ENCODE measurements at places on chromosomes 7 and 10. TPM values are rescaled to one million over a fixed set of nuclear protein-coding genes. Genes with fewer than 3 reads are reported as not detected.

DNA sequence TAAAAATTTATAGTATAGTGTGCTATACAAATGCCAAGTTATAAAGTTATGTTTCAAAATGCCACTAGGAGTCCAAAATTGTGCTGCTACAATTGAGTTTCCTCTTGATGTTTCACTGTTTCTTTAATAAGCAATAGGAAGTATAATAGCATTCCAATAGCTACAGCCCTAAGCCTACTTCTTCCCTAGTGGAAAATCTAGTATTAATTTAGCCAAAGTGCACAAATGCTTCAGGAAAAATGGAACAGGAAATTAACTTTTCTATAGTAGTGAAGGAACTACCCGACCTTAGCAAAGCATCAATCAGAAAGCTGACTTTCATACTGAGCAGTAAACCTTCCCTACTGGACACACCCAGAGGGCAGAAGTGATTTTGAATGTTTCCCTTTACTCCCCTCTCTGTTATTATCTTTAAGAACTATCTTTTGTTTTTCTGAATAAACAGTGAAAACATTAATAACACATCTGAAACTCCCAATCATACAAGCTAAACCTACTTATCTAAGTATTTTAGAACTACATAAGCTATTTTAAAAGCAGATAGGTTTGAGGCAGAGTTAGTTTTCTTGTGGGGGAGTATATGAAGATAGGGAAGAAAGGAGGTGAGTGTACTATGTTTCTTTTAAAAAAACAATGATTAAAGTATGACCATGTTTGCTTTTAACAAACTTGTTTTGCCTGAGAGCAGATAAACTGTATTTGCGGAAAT is 13.7 kb downstream of the CPED1 start:
- DNase-seq = no peak

DNA sequence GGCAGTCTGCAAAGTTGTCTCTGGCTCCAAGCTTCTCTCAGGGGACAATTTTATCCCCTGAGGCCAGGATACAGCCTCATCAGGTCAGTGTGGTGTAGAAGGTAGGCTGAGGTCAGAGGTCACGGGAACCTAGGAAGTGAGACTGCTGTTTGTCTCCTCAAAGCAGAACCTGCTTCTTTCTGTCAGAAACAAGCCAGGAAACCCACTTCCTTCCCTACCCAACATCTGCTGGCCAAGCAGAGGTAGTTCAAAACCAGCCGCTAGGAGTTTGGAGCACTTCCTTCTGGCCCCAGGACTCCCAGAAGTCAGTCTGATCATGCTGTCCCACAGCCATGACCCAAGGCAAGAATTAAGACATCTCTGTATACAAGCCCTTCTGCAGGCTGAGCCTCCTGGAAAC is 12.2 kb downstream of the CLRN3 start:
- no peak for DNase-seq

GRCh38 chr10:75040576-75040975 is 70.9 kb upstream of the SAMD8 start:
- DNase-seq = no peak

GRCh38 chr10:122142641-122143237 is 128.4 kb upstream of the BTBD16 start:
- DNase-seq = peak; percentile 10

GRCh38 chr7:131961054-131961680 is 404.7 kb upstream of the PODXL start:
- no peak for DNase-seq

DNA sequence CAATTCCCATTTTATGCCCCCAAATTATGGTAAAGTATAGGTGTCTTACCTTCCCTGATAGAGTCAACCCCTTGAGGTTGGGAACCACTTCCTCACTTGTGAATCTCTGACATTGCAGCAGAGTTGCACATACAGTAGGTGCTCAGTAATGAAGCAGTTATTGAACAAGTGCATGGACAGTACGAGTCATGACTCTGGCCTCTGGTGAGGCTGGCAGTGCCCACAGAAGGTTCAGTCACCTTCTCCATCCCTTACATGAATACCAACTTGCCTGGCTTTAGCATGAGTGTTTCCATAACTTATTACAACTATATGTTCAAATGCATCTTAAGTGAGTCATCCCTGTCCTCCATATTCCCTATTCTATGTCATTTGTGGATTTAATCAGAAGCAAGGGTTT is 340.0 kb downstream of the ELMO1 start:
- DNase-seq = no peak

DNA sequence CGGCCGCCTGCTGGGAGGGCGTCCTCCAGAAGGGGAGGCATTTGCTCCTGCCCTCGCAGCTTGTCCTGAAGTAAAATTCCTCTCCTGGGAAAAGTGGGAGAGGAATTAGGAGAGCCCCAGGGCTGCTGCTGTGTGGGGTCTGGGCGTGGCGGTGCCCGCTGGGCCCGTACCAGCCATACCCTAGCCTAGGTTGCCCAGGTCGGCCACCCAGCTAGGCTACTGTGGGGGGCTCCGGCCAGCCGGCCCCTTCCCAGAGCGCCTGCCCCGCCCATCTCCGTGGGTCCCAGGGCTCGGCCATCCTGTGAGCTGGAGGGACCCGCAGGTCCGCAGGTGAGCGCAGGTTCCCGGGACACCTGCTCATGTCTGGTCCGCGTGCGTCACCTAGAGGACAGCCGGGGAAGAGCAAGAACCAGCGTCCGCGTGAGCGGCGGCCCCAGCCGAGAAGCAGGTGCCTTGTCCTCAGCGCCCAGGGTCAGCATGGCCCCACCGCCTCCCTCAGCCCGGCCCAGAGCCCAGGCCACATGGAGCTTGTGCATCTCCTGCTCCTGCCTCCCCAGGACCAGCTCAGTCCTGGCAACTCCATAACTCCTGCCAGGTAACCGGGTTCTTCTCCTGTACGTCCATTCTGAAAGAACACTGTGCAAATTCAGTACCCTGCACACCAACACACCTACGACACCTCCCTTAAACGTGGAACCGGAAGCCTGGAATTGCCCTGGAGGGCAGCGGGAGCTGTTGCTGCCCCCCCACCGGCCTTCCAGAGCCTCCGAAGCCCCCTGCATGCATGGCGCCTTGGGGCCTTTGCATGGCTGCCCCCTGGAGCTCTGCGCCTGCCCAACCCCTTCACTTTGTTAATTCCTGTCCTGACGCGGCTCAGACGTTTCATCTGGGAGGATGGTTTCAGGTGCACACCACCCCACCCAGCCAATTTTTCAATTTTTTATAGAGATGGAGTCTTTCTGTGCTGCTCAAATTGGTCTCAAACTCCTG is 22.8 kb upstream of the FOXL3 start:
- no peak for DNase-seq

GRCh38 chr7:159095979-159096411 is 48.7 kb downstream of the VIPR2 start:
- no peak for DNase-seq

GRCh38 chr10:100569687-100570481 is 34.1 kb downstream of the HIF1AN start:
- no peak for DNase-seq

- DNase-seq = no peak
Measured at GRCh38 chr7:128010391-128011127, 20.7 kb downstream of the LRRC4 start.

- DNase-seq = no peak
Measured at GRCh38 chr7:157854066-157854891, 517.5 kb downstream of the DNAJB6 start.

DNA sequence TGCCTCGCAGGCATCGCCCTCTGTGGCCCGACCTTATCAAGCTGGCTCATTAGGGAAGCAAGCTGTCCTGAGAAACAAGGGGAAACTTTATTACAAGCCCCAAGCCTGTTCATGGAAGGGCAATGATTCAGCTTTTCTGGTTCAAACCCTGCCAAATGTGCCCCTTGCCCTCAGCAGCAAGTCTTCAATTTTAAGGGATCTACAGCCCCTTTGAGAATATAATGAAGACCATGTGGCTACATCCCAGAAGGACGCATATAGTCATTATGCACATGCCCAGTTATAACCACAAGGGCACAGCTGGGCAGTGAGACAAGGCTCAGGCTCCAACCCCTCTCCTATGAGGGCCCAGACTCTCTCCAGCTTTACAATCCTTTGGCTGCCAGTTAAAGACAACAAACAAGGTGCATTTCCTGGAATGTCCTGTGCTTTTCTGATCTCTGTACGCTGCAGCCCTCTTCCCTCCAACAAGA is 56.7 kb downstream of the DDC start:
- DNase-seq = no peak

GRCh38 chr7:138882249-138882648 is 84.3 kb upstream of the ATP6V0A4 start:
- no peak for DNase-seq

DNA sequence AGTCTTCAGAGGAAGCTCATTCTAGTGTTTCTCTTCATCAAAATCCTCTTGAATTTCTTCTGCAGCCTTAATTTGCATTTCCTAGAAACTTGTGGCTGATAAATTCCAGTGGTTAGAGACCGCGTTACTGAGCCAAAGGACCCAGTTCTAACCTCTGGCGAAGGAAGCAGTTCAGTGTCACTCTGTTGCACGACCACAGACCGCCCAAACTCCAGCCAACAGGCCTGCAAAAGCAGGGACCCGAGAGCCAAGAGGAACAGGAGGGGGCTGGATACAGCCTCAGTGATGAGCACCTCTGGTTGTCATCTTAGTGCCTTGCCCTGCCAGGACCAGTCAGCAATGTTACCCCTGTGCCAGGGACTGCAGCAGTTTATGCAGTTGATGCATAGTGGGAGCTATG is 70.0 kb downstream of the AFAP1L2 start:
- DNase-seq = peak; percentile 14

DNA sequence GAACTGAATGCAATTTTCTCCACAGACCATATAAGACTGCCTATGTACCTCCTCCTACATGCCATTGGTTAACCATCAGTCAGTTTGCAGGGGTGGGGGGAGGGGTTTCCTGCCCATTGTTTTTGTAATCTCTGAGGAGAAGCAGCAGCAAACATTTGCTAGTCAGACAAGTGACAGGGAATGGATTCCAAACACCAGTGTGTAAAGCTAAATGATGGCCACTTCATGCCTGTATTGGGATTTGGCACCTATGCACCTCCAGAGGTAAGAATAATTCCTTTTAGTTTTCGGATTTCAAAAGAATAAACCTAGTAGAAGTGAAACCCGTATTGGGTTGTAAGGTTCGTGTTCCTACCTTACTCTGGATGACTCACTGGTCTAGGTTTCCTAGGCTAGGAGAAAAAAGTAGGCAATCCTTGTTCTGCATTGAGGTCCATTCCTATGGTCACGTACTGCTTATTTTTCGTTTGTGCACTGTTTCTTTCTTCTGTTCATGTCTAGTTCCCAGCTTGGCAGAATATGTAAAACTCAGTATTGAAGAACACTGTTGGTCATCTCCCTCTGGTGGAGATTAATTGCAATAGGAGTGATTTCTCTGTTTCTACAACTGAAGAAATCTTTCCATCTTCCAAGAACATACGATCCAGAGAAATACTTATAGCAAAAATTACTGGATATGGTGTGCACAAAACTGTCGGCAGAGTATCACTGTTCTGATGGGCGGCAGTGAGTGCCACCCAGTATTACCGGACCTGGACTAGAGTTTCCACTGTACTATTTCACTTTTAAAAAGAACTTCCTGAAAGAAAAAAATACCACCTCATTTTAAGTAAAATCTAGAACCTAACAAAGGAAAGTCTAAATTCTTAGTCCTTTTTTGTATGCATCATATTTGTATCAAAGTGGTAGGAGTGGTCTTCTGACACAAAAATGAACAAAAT is at the start of gene AKR1C3:
Gene AKR1C3 (plus strand): TSS at position 150 of the 941 bp plus-strand sequence. CDS start 31 bp downstream, at position 181.
- no peak for DNase-seq

- DNase-seq = peak; percentile 14
Measured at GRCh38 chr10:13161857-13162271, 506 bp downstream of the MCM10 start.

DNA sequence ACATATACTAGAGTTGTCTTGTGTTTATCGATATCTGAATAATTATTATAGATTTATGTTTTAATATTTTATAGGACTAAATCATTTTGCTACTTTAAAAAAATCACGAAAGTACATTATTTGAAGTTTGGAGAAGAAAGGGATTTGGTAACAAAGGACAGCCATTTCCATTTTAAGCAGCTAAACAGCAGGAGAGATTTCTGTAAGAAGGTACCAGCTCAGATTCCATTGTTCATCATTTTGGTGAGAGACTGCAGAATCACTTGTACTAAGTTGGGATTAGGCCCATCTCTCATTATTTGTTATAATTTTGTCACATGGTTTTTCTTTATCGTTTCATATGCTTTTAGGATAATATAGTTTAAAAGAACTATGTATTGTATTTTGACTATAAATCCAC is 46.7 kb downstream of the PALS2 start:
- no peak for DNase-seq

DNA sequence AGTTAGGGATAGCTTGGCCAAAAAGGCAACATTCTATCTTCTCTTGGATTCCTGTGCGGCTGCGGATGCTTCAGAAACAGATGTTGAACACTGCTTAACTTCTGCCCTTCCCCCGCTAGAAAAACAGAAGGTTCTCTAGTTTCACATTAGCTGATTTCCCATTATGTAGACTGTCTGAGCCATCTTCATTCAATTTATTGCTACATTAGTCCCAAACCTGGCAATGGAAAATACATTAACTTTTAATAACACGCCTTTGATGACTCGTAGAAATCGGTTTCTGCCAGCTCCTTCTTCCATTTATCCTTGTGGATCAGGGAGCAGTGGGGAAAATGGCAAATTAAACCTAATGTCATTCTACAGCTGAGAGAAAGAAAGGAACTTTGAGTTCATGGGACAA is 119.9 kb downstream of the SLC16A9 start:
- DNase-seq = no peak

The KCNIP2 gene
- 1.1 TPM for total RNA-seq

The NIPSNAP2 gene
- total RNA-seq = 47.0 TPM

The SPOCK2 gene
- 142 TPM for total RNA-seq

The RARRES2 gene
- not detected for total RNA-seq

The ADAM22 gene
- 2.3 TPM for total RNA-seq

The CUZD1 gene
- 1.7 TPM for total RNA-seq

The OR2A1 gene
- total RNA-seq = not detected

The KLHL7 gene
- 19.1 TPM for total RNA-seq

The NPSR1 gene
- not detected for total RNA-seq

The NXPH1 gene
- total RNA-seq = not detected

The WNT8B gene
- 0.16 TPM for total RNA-seq

The IFIT1 gene
- total RNA-seq = 7.2 TPM
